CD4-positive, alpha-beta T cell (primary cell): ENCODE measurements at places on chromosomes 3 and 15.
A peak's percentile ranks its signal among the peaks of the same experiment; 100 is the strongest.

- no peak overlapping the region for H3K4me3 ChIP-seq
- H3K27me3 ChIP-seq = peaks cover 3% of the 10 kb centered on the region
- no peak for DNase-seq
- no peaks in the 10 kb centered on the region for H3K36me3 ChIP-seq
- H3K4me1 ChIP-seq = no peaks in the 10 kb centered on the region
Measured at GRCh38 chr15:57575363-57575762, 16.3 kb upstream of the MYZAP start.

DNA sequence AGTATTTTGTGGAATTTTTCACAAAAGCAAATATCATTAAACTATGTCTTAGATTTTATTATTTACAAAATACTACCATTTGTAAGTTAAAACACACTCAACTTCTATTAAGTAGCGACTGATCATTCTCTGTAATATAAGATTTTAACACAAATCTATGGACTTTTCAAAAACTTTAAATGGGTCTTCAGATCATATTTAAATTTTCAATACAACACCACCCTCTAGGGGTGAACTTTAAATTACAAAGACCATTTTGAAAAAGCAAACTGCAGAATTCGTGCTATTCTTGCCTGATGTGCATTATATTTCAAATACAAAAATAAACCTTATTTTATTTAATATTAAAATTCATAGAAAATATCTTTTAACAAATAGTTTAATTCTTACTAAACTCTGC, 8.2 kb upstream of the VGLL4 start:
- no peak overlapping the region for H3K27ac ChIP-seq
- no peaks in the 10 kb centered on the region for H3K27me3 ChIP-seq
- no peak overlapping the region for H3K4me3 ChIP-seq

DNA sequence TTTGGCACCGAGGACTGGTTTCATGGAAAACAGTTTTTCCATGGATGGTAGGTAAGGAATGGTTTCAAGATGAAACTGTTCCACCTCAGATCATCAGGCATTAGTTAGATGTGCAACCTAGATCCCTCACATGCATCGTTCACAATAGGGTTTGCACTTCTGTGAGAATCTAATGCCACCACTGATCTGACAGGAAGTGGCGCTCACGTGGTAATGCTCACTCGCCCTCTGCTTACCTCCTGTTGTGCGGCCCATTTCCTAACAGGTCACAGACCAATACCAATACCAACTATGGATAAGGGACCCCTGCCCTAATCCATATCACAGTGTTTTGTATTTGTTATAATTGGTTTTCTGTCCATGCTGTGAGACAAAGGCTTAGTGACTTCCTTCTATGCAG, 58.9 kb downstream of the SLMAP start:
- peak; percentile 9 for DNase-seq
- H3K4me3 ChIP-seq = no peak overlapping the region
- H3K36me3 ChIP-seq = no peaks in the 10 kb centered on the region
- peak overlapping the region; percentile 23 for H3K27ac ChIP-seq
- peaks cover 16% of the 10 kb centered on the region for H3K4me1 ChIP-seq
- H3K27me3 ChIP-seq = no peaks in the 10 kb centered on the region

GRCh38 chr15:85010386-85011159, 28.9 kb downstream of the PDE8A start:
- no peaks in the 10 kb centered on the region for H3K36me3 ChIP-seq
- no peak for DNase-seq
- H3K27ac ChIP-seq = no peak overlapping the region
- H3K4me1 ChIP-seq = peaks cover 8% of the 10 kb centered on the region

DNA sequence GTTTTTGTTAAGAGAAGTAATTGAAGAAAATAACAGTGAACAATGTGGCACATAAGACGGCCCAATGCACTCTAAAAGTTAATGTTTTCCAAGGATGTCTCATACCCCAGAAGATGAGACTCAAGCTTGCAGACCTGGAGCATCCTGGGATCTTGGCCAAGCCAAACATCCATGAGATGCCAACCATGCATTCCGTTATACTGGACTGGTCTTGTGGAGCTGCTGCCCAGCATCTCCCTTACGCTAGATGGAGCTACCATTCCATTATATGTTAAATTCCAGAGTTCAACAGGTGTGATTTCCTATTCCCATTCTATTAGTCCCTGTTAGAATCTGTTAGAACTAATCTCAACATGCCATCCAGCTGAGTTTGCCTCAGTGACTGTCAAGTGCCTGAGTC, 181.8 kb downstream of the PDCD6IP start:
- DNase-seq = no peak
- no peak overlapping the region for H3K27ac ChIP-seq
- no peaks in the 10 kb centered on the region for H3K27me3 ChIP-seq
- no peak overlapping the region for H3K4me3 ChIP-seq

DNA sequence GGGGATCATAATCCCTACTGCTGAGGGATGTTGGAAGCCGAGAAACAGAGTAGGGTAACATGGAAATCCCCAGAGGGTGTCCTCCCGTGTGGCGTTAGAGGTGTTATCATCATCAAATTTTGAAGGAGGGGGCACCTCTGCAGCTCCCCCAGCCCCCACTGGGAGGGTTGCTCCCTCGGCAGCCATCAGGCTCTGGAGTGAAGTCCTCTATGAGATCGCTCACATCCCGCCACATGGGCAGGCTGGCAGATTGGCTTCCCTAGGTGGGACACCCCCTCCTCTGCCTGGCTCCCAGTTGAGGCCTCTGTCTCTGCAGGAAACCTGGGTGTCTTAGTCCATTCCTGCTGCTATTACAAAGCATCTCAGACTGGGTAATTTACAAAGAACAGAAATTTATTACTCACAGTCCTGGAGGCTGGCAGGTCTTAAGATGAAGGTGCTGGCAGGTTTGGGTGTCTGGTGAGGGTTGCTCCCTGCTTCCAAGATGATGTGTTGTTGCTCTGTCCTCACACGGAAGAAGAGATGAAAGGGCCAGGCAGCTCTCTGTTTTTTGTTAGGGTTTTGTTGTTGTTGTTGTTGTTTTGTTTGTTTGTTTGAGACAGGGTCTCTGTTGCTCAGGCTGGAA, 120.5 kb downstream of the NUP210 start:
- no peaks in the 10 kb centered on the region for H3K36me3 ChIP-seq
- no peak for DNase-seq
- H3K4me3 ChIP-seq = no peak overlapping the region
- H3K27ac ChIP-seq = no peak overlapping the region
- H3K4me1 ChIP-seq = no peaks in the 10 kb centered on the region

- H3K4me1 ChIP-seq = no peaks in the 10 kb centered on the region
- DNase-seq = no peak
- H3K27me3 ChIP-seq = no peaks in the 10 kb centered on the region
Measured at GRCh38 chr3:137987723-137988122, 22.2 kb upstream of the CLDN18 start.

DNA sequence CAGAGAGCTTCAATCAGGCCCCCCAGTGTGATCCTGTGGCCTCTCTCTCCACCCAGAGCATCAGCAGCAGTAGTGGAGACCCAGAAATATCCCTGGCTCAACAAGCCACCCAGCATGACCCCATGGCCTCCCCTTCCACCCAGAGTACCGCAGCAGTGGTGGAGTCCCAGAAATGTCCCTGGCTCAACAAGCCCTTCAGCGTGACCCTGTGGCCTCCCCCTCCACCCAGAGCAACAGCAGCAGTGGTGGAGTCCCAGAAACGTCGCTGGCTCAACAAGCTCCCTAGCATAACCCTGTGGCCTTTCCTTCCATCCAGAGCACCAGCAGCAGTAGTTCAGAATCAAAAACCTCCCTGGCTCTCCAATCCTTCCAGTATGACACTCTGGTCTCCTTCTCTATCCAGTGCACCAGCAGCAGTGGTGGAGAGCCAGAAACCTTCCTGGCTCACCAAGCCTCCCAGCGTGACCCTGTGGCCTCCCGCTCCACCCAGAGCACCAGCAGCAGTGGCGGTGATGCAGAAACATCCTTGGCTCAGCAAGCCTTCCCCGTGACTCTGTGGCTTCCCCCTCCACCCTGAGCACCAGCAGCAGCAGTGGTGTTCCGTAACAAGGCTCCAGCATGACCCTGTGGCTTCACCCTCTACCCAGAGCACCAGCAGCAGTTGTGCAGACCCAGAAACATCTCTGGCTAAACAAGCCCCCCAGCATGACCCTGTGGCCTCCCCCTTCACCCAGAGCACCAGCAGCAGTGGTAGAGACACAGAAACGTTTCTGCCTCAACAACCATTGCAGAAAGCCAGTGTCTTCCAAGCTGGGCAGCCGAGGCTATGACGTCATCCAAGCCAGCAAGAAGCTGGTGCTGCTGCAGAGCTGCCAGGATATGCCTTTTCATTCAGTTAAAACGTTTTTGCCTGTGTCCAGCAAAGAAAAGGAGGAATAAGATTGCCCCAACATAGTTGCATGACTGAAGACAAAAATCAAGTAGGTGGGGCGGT, 61.3 kb upstream of the TAMM41 start:
- no peak for DNase-seq
- no peaks in the 10 kb centered on the region for H3K27me3 ChIP-seq
- no peak overlapping the region for H3K4me3 ChIP-seq
- no peaks in the 10 kb centered on the region for H3K36me3 ChIP-seq
- H3K27ac ChIP-seq = no peak overlapping the region

DNA sequence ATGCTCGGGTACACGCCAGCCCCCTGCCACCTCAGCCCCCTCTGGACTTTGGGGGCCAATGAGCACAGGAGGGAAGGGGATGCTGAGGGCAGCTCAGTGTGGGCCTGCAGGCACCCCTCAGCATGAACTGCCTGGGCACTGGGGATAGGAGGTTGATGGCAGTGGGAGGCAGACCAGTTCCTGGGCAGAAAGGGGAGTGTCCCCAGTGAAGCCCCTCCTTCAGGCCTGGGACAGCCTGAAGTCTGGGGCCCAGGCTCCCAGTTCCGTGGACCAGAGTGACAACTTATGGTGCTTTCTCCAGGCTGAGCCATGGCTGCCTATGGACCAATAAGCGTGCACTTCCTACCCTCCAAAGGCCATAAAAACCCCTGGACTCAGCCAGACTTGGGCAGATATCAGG, 63.3 kb upstream of the IMPG2 start:
- no peak overlapping the region for H3K27ac ChIP-seq
- peaks cover 19% of the 10 kb centered on the region for H3K36me3 ChIP-seq
- no peaks in the 10 kb centered on the region for H3K27me3 ChIP-seq
- DNase-seq = no peak
- peaks cover 25% of the 10 kb centered on the region for H3K4me1 ChIP-seq
- H3K4me3 ChIP-seq = no peak overlapping the region

DNA sequence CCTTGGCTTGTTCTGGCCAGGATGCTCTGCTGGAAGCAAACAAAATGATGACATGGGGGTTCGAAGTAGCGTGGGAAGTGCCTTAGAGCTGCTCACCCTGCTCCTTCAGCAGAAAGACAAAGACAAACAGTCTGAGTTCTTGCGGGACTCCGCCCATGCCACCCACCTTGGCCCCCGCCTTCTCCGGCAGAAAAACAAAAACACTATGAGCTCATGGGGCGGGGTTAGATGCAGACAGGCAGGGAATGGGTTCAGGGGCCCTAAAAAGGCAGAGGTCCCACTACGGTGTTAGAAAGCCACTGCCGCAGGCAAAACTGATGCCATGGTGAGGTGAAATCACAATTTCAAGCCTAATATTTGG, 9.7 kb upstream of the NCKIPSD start:
- H3K4me3 ChIP-seq = no peak overlapping the region
- H3K27me3 ChIP-seq = no peaks in the 10 kb centered on the region
- DNase-seq = no peak
- no peak overlapping the region for H3K27ac ChIP-seq

DNA sequence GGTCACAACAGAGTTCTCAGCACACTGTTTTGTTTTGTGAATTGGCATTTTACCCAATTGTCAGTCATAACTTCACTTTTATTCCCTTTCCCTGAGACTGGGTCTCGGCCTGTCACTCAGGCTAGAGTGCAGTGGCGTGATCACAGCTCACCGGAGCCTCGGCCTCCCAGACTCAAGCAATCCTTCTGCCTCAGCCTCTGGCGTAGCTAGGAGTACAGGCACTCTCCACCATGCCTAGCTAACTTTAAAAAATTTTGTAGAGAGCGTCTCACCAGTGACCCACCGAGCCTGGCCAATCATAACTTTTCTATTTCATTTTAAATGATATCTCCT, 26.5 kb downstream of the TRIM71 start:
- no peak overlapping the region for H3K27ac ChIP-seq
- no peak for DNase-seq
- no peaks in the 10 kb centered on the region for H3K36me3 ChIP-seq
- peaks cover 7% of the 10 kb centered on the region for H3K4me1 ChIP-seq
- H3K4me3 ChIP-seq = no peak overlapping the region
- no peaks in the 10 kb centered on the region for H3K27me3 ChIP-seq

DNA sequence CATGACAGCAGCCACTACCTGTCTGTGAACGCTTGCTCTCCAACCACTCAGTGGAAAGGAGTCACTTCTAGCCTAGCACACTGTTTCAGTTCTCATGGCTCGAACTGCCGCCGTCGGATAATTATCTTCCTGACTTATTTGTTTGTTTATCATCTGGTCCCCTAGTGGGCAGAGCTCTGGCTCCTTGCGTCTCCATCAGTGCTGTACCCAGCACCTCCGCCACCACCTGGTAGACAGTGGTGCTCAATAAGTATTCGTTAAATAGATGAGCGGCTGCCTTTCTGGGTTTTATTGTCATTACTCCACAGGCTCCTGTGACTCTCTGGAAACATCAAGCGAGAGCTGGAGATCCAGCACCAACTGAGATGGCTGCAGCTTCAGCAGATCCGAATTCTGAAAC, 297.5 kb downstream of the NTRK3 start:
- H3K36me3 ChIP-seq = no peaks in the 10 kb centered on the region
- no peak overlapping the region for H3K27ac ChIP-seq
- no peak for DNase-seq

DNA sequence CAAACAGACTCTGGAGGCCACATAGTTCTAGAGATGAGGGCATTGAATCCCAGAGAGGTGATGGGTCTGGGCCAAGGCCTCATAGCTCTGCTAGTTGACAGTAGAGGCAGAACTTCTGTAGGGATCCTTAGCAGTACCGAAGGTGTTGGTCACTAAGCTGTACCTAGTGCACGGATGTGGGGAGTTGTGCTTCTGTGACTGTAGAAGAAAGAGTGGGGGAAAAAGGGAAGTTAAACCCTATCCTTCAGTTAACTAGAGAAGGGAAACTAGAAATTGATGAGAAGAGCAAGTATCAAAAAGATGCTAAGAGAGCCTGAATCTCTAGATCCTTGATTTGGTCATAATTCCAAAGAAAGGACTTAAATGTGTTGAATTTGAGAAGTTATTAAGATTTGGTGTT, 186.7 kb downstream of the NFKBIZ start:
- no peaks in the 10 kb centered on the region for H3K36me3 ChIP-seq
- DNase-seq = no peak
- no peaks in the 10 kb centered on the region for H3K27me3 ChIP-seq
- no peak overlapping the region for H3K4me3 ChIP-seq

DNA sequence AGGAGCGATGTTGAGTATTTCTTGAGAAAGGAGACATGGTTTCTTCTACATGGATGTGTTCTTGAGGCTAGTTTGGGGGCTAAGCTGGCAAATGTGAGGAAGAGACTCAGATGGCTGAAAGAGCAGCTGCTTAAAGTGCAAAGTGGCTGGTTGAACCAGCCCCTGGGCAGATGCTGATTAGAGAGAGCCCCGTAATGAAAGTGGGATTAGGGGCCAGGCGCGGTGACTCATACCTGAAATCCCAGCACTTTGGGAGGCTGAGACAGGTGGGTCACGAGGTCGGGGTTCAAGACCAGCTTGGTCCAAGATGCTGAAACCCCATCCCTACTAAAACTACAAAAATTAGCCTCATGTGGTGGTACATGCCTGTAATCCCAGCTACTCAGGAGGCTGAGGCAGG, 75.0 kb upstream of the GCNT3 start:
- H3K4me3 ChIP-seq = no peak overlapping the region
- no peak overlapping the region for H3K27ac ChIP-seq
- DNase-seq = no peak
- H3K4me1 ChIP-seq = no peaks in the 10 kb centered on the region

GRCh38 chr3:56291953-56292352, 176.3 kb downstream of the ERC2 start:
- DNase-seq = no peak
- H3K4me1 ChIP-seq = no peaks in the 10 kb centered on the region
- no peak overlapping the region for H3K27ac ChIP-seq
- no peaks in the 10 kb centered on the region for H3K36me3 ChIP-seq
- H3K27me3 ChIP-seq = no peaks in the 10 kb centered on the region
- H3K4me3 ChIP-seq = no peak overlapping the region
